ENCODE measurements at places on chromosomes 13 and 19.
A peak's percentile ranks its signal among the peaks of the same experiment; 100 is the strongest.

DNA sequence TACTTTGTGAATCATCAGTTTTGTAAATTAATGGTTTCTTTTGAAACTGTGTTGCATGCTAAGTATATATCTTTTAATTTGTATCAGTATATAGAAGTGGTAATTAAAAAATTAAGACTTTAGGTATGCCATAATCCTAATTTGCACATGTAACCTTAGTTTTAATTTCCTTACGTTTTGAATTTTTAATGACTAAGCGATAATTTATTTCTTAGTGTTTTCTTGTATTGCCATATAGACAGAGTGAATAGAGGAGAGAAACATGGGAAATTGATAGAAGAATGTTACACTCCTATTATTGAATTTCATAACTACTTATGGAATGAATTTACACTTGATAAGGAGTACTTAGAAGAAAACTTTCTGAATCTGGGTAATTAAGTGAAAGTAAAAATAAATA is 29.5 kb downstream of the LPAR6 start:
- DNase-seq = no peak

DNA sequence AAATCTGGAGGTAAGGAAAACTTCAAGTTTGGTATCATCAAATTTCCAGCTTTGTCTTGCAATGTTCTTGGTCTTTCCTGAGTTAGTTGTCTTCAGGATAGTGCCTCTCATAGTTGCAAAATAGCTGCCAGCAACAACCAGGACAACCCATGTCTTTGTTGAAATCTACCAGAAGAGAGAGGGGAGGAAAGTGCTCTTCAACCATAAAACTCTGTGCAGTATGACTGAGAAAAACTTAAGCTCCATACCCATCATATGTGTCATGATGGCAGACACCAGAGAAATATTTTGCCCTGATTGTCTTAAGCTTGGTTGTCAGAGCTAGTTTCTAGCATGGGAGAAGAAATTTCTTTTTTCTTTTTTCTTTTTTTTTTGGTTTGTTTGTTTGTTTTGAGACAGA is 103.3 kb downstream of the SPRY2 start:
- DNase-seq = no peak

DNA sequence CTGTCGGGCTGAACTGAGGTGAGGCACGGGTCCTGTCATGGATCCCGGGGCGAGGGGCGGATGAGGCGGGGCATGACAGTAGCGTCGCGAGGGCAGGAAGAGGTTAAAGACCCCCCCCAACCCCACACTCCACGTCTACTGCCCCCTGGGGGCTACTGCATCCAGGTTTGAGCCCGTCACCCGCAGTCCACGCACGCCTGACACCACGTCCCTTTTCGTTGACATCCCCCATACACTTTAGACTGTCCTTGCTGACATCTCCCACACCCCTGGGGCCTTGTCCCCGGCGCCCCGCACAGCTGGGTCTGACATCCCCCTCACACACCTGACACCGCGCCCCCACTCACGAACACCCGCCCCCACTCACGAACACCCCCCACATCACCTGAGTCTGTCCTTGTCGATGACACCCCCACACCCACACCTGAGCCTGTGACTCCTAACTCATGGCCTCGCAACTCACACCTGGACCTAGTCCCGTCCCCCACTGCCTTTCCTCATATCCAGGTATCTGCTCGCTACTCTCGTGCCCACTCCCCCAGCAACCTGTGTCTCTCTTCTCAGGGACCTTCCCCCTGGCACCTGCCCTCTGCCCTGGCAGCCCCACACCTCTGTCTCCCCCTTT is 416 bp downstream of the SLC25A42 start:
- DNase-seq = peak; percentile 42

DNA sequence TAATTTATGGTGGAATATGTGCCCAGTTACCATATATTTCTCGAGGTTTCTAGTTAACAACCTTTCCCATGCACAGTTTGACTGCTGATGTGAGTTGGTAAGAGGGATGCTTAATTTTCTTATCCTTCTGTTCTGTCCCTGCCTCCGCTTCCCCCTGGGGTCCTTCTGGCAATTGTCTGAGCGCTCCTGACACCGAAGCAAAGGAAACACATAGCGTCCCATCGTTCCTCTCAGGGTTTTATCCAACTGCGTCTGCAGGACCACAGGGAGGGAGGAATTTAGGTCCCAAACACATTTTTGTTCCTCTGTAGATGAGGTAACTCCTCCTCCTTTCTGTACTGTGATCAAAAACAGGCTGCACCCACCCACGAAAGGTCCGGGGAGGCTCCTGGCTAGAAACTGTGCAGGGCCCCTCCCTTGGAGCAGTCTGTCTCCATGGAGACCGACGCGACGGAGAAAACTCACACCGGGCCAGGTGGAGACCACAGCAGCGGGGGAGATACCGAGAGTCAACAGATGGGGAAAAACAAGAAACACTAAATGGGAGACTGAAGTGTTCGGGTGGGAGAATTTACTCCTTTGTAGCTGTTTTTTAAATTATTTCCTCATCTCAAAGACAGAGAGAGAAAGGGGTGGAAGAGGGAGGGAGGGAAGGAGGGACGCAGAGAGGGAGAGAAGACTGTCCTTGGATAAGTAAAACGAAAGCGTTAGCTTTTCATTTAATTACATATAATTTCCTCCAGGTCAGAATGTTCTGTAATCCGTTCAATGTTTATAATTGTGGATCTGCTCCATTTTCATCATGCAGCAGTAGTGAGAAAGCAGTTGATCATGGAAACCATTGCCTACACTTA is 191.8 kb upstream of the NBEA start:
- DNase-seq = peak; percentile 87

DNA sequence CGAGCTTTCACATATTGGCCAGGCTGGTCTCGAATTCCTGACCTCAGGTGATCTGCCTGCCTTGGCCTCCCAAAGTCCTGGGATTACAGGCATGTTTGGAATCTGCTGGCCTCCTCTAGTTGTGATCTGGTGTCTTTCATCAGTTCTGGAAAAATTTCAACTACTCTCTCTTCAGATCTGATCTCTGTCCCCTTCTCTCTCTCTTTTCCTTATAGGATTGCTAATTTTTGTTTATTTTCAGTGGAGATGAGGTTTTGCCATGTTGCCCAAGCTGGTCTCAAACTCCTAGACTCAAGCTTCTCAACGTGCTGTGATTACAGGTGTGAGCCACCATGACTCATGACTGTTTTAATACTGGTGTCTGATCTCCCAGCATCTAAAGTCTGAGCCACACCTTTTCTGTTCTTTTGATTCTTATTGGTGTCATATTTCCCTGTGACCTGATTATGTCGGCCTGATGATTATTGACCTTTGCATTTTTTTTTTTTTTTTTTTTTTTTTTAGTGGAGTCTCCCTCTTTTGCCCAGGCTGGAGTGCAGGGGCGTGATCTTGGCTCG is 10.4 kb upstream of the NANOS2 start:
- DNase-seq = peak; percentile 46

DNA sequence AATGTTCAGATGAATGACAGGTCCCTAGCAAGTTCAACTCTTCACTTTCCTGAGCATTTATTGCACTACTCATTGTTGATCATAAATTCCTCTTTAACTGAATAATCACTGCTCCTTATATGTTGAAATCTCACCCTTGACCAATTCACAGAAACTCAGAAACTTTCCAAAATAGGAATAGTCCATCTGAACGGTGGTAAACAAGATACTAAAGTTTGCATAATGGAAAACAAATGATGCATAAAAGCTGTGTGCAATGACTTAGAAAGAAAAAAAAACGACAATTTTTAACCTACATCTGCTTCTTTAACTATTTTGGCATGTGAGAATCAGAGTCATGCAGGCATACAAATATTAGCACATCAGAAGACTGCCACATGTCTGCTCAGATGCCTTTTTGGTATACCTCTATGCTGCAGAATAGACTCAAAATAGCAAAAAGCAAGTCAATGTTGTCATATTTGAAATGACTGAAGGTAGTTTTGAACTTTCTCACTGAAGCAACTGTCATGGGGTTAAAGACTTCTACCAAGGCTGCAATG is 34.8 kb downstream of the SLC10A2 start:
- no peak for DNase-seq

DNA sequence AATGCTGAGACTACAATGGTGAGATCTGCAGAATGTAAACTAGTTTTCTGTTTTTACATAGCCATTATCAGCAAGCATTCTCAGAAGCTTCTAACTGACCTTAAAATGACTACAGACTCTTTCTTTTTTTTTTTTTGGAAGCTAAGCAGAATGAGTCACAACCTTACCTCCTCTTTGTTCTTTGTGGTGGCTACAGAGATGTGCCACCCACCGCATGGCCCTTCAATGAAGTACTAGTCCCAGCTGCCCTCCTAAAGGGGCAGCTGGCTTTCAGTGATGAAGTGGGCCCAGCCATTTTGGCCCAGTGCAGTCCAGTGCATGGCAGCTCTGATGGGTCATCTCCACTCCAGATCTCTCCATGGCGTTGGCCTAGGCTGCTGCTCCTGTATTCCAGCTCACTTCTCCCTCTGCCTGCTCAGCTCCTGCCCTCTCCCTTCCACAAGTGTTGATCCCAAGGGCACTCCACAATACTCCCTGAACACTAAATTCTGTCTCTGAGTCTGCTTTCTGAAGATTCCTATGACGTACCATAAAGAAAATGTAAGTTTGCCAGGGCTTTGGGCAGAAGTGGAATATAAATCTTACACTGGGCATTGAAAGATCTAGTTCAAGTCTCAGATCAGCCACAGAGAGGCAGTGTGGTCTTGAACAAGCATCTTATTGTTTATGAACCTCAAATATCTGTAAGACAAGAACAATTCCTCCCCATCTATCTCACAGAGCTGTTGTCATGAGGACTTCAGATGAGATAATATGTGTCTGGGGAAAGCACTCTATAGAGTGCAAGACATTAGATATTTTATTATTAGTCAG is 85.6 kb downstream of the RXFP2 start:
- DNase-seq = peak; percentile 35

GRCh38 chr19:51687791-51688670 is 5.1 kb upstream of the SPACA6 start:
- peak; percentile 65 for DNase-seq

DNA sequence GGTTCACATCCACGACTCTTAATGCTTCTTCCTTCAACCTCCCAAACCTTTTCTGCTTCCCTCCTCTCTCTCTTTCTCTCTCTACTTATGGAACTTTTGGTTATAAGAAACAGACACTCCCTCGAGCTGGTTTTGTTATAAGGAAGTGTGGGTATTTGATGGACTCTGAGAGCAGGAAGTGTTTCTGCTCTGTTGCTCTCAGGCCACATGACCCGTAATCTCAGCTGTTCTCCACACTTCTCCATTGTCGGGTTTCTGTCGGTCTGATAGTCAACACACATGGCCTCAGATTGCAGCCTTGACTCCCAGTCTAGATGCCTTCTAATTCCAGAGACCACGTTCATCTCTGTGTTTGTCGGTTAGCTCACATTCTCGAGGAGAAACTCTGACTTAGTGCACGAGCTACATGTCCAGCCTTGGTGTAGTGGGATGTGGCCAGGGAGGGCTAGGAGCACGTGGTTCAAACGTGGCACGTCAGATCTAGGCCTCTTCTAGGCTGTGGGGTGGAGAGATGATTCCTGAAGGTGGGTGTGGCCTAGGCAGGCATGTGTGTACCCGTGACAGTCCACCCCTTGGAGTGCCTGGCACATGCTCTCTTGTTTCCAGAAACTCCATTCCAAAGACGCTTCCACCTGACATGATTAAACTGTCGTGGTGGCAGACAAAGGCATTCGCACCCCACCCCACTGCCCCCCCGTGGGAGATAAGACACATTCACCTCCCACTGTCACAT is 26.3 kb downstream of the CNFN start:
- DNase-seq = no peak

- peak; percentile 26 for DNase-seq
These were observed 77.4 kb upstream of the SPATA13 start for GRCh38 chr13:24083141-24083540.

DNA sequence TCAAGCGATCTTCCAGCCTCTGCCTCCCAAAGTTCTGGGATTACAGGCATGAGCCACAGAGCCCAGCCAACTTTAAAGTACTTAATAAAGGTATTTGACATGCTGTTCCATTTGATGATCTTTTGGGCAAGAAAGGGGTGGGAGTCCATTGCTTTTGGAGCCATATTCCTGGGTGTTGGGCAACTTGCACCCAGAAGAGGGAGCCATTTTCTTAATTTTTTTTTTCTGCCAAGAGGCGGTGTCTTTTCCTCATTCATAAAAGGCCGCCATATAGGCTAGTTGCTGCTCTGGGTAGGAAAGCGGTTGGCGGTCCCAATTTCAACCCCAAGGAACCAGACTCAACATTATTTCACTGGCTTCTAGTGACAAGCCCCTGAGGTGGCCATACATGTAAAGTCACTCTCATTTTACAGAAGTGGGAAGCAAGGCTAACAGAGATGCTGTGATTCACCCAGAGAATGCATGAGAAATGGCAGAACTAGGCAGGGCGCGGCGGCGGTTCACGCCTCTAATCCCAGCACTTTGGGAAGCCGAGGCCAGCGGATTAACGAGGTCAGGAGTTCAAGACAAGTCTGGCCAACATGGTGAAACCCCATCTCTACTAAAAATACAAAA is 139.6 kb downstream of the CACNA1A start:
- DNase-seq = no peak

GRCh38 chr13:46575818-46576221 is 22.9 kb downstream of the LRCH1 start:
- no peak for DNase-seq

DNA sequence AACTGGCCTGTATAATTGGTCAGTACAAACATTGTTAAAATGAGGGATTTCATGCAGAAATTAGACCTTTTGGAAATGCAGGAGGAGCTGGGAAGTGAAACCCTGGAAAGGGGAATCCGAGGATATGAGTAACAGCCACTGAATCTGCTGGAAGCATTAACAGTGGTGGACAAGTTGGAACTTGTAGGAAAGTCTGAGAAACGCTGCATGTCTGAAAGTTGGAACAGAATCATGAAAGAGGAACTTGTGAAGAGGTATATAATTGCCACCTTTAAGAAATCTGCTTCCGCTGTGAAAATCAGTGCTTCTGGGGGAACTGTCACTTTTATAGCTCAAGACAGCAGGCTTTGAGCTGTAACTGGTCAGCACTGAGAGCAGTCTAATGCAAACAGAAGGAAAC is 716.5 kb upstream of the PRR20A start:
- no peak for DNase-seq

DNA sequence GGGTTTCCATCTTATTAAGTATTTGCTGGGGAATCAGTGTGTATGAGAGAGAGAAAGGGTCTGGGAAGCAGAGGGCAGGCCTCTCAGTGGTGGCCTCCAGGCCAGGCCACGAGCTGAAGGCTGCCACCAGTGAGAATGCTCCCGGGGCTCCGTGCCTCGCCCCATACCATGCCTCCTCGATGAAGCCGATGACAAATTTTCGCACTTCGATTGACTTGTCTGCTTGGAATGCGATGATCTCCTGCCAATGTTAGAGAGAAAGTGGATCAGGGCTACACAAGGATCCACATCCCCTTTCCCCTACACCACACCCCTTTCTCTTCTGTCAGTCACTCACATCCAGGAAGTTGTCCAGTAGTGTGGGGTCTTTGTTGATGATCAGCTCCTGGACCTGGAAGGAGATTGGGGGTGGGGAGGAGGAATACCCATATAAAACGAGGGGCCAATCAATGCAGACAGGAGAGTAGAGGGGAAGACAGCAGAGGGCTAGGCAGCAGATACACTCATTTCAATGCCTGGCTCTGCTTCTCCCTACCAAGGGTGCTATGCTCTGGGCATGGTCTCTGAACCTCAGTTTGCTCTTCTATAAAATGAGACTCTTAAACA is 10.7 kb downstream of the SYMPK start:
- no peak for DNase-seq

Data from NCI-H146 (cell line).